T-helper 17 cell (primary cell): ENCODE measurements at places on chromosomes 16 and 17.

GRCh38 chr16:1533443-1533951 is at the start of gene TMEM204:
TSS of gene TMEM204 (plus strand) at chr16:1533666. CDS start at chr16:1534276, 610 bp downstream.
- no peak for DNase-seq

- DNase-seq = no peak
These were observed 31.7 kb downstream of the CRISPLD2 start for GRCh38 chr16:84851192-84852127.

DNA sequence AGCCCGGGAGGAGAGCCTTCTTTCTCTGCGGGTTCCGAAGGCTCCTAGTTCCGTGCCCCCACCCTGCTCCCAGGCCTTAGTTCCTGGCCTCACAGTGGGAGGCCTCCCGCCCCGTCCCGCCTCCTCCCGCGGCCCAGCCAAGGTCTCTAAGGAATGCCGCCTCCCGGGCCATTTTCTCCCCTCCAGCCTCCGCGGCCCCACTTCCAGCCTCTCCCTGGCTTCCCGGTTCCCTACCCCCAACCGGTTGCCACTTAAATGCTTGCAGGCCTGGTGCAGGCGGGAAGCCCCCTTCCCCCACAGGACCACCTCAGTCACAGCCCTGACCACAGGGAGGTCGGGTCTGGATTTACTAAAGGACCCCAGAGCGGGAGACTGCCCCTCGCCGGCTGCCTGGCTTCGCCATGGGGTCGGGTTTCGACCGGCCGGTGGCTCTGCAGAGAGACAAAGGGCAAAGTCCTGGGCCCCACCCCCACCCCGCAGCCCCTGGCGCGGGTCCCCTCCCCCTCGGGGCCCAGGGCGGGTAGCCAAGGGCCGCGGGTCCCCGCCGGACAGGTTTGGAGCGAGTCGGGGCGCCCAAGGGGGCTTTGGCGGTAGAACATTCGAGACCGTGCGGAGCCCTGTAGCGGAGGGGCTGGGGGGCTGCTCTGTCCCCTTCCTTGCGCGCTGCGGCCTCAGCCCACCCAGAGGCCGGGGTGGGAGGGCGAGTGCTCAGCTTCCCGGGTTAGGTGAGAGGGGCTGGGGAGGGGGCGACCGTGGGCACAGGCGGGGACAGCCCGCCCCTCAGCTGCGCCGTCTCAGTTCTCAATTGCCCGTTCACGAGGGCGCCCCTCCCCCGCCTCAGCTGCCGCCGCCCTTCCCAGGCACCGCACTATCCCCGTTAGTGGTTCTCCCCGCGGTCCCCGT is 16.4 kb downstream of the IGF2BP1 start:
- DNase-seq = no peak

DNA sequence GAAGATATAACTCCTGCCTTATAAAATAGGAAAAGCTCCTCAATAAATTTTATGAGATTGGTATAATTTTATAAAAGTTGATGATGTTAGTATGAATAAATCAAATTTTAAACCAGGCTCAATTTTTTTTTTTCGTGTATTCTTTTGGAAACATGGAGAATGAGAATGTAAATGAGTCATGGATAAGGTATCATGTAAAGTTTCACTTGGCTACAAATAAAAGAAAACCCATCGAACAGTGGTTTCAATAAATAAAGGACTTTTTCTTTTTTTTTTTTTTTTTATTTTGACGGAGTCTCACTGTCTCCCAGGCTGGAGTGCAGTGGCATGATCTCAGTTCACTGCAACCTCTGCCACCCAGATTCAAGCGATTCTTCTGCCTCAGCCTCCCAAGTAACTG is 67.3 kb downstream of the PHKB start:
- DNase-seq = no peak

- DNase-seq = no peak
These were observed 12.5 kb downstream of the GPRC5C start for GRCh38 chr17:74444406-74444805.

- no peak for DNase-seq
These were observed 185.6 kb upstream of the CIBAR2 start for GRCh38 chr16:85297881-85298280.

- no peak for DNase-seq
These were observed 303.0 kb upstream of the FOXF1 start for GRCh38 chr16:86207350-86207749.

DNA sequence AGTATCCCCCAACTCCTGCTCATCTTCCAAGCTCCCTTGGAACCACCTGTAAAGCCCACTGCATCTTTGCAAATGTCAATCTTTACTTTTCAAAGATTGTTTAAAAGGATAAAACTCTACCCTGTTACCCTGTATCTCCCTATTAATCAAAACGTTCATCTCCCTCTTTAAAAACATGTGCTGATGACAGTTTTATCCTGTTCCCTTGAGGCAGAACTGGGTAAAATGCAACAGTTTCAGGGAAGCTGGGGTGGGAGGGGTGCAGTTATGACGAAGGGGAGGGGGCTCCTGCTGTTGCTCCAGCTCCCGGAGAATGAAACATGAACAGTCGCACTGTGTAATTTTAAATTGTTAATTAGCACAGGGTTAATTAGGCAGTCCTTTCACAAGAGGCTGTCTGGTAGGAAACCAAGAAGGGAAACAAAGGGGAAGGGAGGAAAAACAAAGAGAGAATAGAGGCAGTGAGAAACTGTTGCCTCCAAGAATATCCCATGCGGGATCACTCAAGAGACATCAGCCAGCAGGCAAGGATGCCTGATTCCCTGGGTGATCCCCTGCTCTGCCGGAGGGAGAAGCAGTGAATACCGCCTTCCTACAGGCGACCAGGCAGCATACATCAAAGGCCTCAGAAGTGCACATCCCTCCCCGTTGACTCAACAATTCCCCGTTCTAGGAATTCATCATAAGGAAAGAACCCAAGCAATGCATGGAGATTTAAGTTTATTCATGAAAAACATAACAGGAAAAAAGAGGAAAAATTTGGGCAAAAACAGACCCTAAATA is 84.2 kb downstream of the ZFHX3 start:
- DNase-seq = no peak

DNA sequence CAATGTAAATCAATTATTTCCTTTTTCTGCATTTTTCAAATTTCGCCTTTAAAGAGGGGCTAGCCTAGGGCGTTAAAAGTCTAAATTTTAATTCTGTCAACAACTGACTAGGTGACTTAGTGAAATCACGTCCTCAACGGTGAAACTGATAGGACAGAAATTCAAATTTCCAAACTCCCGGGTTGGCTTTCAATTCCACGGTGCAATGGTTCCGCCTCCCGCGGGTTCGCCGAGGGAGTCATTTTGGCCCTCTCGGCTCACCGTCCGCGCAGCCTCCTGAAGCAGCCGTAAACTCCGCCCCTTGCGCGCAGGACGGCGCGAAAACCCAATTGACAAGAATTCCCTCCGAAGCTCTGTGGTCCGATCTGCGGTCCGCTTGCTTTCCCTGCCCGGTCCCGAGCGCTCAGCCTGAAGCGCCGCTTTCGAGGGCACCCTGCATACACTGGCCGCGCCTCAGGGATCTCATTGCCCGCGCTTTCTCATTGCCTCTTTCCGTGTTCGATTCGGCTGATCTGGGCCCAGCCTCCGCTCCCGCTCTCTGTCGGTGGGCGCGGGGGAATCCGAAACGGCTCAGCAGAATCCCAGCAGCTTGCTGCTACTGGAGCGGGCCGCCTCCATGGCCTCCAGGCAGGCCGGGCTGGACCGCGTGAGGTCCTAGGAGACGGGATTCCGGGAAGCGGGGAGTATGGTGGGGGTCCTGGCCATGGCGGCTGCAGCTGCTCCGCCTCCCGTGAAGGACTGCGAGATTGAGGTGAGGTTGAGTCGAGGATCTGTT is at the start of gene ATAD5:
Gene ATAD5, plus strand, starts transcription at position 304 of the 775 bp plus-strand sequence. Its CDS starts 382 bp downstream, at position 686.
- DNase-seq = peak; percentile 84

DNA sequence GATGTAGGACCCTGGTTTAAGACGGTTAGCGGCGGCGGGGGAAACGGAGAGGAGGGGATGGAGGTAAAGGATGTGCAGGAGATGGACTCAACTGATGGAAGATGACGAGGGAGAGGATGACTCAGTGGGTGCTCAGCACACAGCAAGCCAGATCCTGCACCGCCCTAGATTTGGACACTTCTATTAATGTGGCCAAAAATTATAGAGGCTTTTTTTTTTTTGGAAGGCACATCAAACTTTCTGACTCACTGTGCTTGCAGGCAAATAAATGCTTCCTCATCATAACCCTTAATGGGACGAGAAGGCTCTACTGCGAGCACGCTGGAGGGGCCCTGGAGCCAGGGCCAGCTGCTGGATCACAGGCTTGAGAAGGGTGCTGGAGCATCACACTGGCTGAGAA is 36.0 kb downstream of the RTN4RL1 start:
- DNase-seq = no peak

DNA sequence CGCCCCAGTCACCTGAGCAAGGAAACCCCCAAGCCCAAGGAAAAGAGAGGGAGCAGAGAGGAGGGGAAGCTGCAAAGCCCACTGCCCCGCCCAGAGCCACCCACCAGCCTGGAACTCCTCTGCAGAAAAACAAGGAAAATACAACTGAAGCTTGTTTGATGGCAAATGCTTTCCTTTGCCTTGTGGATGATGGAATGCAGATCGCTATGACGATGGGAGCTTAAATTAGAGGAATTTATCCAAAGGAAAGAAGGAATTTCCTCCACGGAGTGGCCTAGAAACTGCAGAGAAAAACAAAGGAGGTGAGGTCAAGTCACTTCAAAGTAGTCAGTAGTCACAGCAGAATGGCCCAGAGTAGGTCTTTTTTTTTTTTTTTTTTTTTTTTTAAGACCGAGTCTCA is 31.5 kb upstream of the ASGR2 start:
- no peak for DNase-seq

- DNase-seq = no peak
These were observed 8.2 kb upstream of the DHX8 start for GRCh38 chr17:43475494-43476089.

DNA sequence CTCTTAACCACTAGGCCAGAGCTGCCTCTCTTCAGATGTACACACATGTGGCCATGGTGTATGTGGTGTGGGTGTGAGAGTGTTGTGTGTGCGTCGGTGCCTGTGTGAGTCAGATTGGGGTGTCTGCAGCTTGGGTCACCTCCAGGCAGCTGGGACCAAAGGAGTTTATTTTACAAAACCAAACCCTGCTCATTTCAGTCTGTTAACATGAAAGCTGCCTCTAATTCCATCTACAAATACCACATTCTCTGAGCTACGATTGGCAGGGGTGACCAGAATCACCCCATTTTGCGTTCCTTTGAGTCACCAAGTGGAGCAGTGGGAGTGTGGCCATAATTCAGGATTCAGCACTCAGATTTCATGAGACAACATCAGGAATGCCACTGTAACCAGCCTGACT is 105.3 kb downstream of the IRX5 start:
- no peak for DNase-seq

DNA sequence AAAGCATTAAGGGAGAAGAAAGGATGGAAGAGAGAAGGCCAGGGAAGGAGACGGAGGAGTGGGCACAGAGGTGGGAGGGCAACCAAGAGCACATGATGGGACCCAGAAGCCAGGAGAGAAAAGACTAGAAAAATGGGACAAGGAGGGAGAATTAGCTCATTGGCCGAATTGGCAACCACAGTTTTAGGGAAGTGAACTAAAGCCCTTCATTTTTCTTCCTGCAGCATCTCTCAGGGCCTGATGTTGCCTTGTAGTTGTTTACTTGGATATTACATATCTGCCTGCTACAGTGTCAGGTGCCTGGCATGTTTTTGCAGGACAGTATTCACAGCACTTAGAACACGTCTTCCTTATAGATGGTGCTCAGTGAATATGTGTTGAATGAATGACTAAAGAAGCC is 19.0 kb downstream of the EMP2 start:
- no peak for DNase-seq

DNA sequence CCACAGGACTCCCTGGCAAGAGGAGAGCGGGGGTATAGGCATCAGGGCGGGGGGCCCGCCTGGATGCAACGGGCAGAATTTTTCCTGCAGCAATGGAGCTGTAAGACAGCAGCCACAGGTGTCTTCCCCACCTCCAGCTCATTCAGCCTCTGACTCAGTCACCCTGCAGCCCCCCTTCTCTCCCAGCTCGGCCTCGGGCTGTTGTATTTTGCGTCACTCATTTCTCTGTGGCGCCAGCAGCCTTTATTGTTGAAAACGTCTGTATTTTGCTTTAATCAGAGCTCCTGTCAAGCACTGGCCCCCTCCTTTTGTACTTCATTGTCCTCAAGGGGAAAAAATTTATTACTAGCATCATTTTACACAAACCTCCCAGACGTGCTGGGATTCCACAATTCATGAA is 117.7 kb downstream of the WSCD1 start:
- no peak for DNase-seq

DNA sequence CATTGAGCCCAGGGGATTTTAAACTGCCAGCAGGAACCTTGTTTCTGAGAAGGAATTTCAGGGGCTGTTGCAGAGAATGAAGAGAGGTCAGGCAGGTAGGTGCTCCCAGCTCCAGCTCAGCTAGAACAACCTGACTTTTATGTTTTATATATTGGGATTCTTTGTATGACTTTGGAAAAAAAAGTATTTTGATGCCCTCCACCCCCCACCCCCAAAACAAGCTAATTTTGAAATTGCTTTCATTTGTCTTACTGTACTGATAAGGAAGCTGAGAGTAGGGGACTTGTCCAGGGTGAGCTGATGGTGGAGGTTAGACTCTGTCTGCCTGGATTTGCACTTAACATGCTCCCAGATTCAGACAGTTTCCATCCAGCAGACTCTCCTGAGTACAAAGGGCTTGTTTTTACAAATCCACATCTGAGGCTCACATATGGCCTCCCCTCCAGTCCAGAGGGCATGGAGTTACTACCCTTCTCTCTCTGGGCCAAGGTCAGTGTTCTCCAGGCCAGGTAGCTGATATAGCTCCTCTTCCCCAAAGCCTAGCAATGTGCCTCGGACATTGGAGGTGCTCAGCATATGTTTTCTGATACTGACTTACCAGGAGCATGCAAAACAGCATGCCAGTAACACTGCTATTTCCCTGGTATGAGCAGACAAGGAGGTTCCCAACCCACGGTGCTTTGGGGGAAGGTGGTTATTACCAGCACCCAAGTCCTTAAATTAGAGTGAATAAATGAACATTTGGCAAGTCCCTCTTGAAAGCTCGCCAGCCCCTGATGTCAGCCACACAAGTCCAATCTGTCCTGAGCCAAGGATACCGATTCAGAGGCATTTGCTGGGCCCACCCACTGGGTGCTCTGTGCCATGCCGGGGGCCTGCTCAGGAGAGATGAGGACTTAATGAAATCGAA is 11.3 kb downstream of the STX1B start:
- DNase-seq = no peak

DNA sequence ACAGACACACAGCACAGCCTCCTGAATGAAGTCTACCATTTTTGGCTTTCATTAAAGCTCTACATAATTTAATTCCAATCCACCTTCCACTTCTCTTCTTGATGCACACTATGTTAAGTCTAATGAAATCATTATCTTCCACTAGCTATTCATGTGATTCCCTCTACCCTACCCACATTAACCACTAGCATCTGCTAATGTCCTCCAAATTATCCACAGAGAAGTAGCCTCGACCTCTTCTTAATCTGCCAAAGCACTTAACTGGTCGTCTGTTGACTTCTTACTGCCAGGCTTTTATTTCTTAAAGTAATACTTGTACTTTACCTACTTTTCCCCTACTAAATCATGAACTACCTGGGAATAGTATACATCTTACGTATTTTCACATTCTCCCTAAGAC is 91.8 kb downstream of the NCOR1 start:
- no peak for DNase-seq

GRCh38 chr16:88730632-88731607 is 24.6 kb downstream of the CTU2 start:
- no peak for DNase-seq
